ENCODE measurements at places on chromosomes 2 and 18. TPM values are rescaled to one million over a fixed set of nuclear protein-coding genes. Genes with fewer than 3 reads are reported as not detected.

The DSC2 gene
- total RNA-seq: 21.4 TPM

The REEP1 gene
- total RNA-seq: 22.5 TPM

The SOWAHC gene
- 2.1 TPM for total RNA-seq

The INHA gene
- 38.9 TPM for total RNA-seq

The RGPD3 gene
- 0.25 TPM for total RNA-seq

The HTR2B gene
- 9.6 TPM for total RNA-seq

The CFAP53 gene
- 0.28 TPM for total RNA-seq

Data from right cardiac atrium (tissue), 5 donors.